ENCODE measurements at places on chromosomes 1 and 21.

DNA sequence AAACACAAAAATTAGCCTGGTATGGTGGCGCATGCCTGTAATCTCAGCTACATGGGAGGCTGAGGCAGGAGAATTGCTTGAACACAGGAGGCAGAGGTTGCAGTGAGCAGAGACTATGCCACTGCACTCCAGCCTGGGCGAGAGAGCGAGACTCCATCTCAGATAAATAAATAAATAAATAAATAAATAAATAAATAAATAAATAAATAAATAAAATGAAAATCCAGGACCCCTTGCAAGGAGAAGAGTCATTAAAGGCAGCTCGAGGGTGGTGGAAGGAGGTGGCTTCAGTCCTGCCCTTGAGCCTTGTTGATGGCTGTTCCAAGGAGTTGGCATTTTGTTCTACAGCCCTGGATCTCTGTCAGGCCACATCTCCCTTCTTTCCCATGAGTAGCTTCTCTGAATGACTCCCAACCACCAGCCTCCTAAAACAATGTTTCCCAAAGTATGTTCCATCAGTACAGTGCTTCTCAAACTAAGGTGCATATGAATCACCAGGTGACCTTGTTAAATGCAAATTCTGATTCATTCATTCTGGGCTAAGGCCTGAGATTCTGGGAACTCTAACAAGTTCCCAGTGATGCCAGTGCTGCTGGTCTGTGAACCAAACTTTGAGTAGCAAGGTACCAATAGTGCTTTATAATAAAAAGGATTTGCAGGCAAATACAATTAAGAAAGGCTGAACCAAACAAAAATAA lies 99.0 kb downstream of the KCNN3 start:
- DNase-seq = no peak

- DNase-seq = no peak
Observed at GRCh38 chr1:89100412-89100811, 25.5 kb downstream of the GBP2 start.

DNA sequence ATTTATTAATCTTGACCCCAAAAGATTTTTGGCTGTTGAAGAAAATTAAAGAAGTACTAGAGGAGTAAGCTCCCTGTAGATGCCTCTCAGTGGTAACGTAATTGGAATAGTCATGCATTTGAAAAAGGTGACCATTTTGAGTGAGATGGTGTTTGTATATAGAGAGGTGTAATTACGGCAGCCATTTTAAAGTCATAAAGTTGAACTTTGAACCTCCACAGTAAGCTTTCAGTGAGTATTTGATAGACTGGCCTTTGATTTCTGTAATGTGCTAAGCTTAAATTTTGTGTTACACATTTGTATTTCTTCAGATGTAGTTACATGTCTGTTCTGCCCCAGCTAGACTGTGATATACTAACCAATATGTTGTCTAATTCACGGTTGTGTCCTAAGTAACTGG lies 21.5 kb upstream of the TMCO2 start:
- DNase-seq = no peak

GRCh38 chr1:35448344-35448801 lies 108.8 kb downstream of the KIAA0319L start:
- peak; percentile 86 for DNase-seq

- DNase-seq = no peak
Observed at GRCh38 chr1:67719329-67720196, 34.6 kb downstream of the GADD45A start.

GRCh38 chr1:204853436-204853835 lies 17.2 kb upstream of the NFASC start:
- no peak for DNase-seq

DNA sequence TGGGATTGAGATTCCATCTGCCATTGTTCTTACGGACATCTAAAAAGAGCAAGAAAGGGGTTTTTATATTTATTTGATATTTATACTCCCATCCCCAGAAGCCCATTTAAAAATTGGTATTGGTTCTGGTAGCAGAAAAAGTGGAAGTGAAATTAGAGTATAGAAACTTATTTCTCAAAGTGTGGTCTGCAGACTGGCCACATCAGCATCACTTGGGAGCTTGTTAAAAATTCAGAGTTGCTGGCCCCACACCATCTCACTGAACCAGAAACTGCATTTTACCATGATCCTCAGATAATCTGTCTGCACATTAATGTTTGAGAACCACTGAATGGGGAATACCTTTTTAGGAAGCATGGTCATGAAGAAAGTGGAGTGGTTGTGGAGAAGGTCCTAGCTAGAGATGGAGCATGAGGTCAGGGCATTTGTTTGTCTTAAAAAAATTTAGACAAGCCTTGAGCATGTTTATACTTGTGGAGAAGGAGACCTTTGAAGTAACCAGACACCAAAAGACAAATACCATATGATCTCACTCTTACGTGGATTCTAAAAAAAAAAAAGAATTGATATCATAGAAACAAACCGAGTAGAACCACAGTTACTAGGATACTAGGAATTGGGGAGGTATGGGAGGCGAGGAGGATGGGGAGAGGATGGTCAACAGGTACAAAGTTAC lies 116.3 kb downstream of the ST6GALNAC3 start:
- no peak for DNase-seq

GRCh38 chr1:102191723-102192122 lies 195.0 kb upstream of the OLFM3 start:
- DNase-seq = no peak

- no peak for DNase-seq
Observed at GRCh38 chr1:201707027-201707426, 121.9 kb upstream of the IPO9 start.

DNA sequence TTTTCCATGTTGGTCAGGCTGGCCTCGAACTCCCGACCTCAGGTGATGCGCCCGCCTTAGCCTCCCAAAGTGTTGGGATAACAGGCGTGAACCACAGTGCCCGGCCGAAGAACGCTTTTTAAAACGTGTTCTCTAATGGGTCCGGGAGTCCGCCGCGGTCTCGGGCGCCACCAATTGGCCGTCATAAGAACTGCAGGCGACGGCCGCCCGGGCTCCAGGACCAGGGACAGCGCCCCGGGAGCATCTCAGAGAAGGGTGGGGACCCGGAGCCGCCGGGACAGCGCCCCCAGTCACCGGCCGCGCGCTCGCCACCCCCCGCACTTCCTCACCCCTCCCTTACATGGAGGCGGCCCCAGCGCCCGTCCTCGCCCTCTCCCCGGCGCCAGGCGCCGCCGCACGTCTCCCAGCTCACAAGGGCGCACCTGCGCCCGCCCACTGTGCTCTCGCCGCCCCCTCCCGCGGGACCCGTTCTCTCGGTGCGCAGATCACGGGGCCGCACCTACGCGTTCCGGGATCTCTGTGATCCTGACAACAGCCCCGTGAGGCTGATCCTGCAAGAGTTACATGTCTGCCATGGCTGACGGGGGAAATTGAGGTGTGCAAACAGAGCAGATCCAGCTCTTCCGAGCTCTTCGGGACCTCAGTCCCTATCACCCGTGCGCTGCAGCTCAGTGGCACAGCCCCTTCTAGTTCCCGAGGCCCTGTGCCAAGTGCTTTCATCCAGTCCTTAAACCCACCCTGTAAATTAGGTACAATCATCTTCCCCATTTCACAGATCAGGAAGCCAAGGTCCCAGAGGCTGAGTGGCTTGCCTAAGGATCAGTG lies 9.8 kb downstream of the RAP1GAP start:
- DNase-seq = no peak

DNA sequence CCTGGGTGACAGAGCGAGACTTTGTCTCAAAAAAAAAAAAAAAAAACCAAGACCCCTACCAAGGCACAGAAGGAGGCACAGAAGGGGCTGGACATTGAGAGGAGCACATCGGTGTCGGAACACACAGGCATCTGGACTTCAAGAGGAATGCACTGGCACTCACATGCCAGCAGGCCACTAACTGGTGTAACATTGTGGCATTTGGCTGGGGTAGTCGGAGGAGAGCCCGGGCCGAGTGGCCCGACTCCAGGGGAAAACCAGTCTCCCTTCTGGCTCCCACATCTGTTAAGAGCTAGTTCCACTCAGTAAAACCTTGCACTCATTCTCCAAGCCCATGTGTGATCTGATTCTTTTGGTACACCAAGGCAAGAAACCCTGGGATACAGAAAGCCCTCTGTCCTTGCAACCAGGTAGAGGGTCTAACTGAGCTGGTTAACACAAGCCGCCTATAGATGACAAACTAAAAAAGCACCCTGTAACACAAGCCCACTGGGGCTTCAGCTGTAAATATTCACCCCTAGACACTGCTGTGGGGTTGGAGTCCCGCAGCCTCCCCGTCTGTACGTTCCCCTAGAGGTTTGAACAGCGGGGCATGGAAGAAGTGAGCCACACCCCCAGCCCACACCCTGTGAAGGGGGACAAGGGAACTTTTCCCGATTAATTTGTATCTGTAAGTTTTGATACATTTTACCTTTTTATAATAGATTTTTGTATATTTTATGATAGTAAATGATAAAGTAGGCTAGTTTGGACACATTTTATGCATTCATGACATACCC lies 17.2 kb upstream of the AKIRIN1 start:
- DNase-seq = no peak

GRCh38 chr1:231219422-231220401 lies 21.3 kb upstream of the GNPAT start:
- no peak for DNase-seq

GRCh38 chr21:35703704-35704103 lies 356.6 kb downstream of the SETD4 start:
- no peak for DNase-seq

- DNase-seq = no peak
Observed at GRCh38 chr1:185644531-185644930, 89.7 kb upstream of the HMCN1 start.

GRCh38 chr1:180057883-180058396 lies 96.7 kb upstream of the QSOX1 start:
- no peak for DNase-seq

DNA sequence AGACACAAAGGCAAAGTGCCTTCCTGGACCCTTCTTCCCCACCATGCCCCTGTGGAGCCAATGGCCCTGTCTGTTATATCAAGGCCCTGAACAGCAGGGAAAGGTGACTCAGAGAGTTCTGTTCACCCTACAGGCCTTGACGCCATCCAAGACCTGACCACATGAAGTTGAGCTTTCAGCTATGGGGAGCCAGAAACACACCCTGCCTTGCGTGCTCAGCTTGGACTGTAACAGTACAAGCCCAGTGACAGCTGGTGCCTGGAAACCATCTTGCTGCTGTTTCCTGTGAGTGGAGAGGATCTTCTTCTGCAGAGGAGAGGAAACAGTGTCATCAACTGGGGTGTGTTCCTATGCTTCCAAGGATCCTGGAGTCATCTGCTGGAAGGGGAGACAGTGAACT lies 165.0 kb upstream of the IRF2BP2 start:
- DNase-seq = no peak

- no peak for DNase-seq
Observed at GRCh38 chr1:29586215-29586614, 349.9 kb downstream of the PTPRU start.

- DNase-seq = no peak
Observed at GRCh38 chr1:31154632-31155215, 85.0 kb downstream of the NKAIN1 start.

DNA sequence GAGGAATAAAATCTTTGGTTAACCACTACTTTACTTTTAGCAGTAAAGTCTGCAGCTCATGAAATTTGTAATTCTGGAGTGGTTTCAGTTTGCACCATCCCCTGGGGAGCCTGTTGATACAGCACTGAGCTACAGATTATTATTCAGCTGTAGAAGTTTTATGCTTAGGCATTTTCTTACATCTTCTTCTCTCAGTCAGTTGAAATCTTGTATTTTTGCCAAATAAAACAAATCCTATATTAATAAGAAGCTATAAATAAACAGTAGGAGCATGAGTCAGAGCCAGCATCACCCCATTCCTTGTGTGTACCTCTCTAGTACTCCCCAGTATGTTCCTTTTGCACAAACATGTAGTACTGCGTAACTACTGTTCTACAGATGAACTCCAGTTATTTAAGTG lies 118.9 kb downstream of the ATF6 start:
- peak; percentile 76 for DNase-seq

DNA sequence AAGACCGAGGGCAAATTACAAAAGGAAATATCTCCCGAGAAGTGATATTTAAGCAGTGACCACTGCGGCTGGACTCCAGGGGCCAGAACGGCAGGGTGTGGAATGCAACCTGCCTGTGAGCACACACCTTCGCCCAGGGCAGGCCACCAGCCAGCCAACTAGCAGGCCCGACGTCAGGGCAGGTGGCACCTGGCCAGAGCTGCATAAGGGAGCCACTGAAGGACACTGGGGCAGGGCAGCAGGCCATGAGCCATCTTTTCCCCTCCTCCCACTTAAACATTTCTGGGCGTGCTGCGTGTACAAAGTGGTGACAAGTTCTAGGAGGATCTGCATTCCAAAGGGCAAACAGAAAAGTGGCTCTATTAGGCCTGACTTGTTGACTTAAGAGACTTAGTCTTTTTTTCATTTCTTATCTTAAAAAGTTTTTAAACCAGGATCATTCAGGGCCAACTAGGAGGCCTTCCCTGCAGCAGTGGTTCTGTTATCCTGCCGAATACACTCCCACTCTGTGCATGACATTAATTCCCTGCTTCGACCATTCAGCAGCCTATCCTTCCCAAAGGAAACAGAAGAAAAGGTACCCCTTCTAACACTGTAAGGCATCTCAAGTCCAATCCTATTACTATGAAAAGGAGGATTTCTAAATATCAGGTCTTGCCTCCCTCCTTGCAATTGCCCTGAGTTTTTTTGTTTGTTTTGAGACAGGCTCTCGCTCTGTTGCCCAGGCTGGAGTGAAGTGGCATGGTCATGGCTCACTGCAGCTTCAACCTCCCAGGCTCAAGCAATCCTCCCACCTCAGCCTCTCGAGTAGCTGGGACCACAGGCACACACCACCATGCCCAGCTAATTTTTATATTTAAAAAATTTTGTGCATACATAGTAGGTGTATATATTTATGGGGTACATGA lies 96.3 kb downstream of the BCAR3 start:
- DNase-seq = no peak

DNA sequence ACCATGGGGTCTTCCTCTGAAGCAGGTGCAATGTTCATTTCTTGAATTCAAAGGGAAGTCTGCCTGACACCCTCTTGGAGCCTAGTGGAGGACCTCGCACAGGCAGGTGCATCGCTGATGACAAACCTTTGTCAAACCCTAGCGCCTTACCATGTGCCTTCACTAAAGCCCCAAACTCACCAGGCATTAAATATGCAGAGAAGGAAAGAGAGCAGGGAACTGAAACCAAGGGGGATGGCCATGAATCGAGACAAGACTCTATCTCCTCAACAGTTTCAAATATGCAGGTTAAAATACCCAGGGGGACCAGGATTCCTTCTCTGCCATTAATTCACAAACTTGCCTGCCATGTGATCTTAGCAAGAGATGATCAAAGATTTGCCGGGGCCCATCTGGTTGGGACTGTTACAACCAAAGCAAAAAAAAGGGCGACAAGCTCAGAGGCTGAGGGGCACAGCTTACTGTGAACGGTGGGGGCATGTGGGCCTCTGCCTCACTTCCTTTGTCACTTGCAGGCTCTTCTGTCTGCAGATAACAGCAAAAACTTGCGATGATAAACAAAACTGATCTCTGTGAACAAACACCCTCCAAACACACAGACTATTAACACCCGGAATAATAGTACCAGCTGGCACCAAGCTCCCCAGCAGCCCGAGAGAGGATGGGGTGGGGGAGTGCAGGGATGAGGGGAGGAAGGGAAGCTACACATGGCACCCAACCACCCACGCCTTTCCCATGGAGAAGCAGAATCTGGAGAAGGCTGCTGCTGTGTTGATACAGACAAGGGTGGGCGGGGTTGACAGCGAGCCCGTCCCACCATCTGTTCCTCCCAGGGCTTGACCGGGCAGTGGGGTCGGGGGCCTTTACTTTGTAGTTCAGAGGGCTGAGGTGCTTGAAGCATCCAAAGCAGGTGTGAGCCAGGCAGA lies 33.9 kb downstream of the TMEM63A start:
- no peak for DNase-seq
